Breast epithelium (tissue), 4 donors: ENCODE measurements at places on chromosomes 6 and 20. TPM values are rescaled to one million over a fixed set of nuclear protein-coding genes. Genes with fewer than 3 reads are reported as not detected.

The SMLR1 gene
- total RNA-seq = not detected

The PHACTR1 gene
- total RNA-seq = 4.6 TPM

The OPRM1 gene
- not detected for total RNA-seq

The EFCAB8 gene
- not detected for total RNA-seq

The SH3BGRL2 gene
- total RNA-seq = 50.9 TPM

The TRIM31 gene
- not detected for total RNA-seq

The CDH22 gene
- total RNA-seq = 0.66 TPM

The COL19A1 gene
- 0.15 TPM for total RNA-seq

The PAX1 gene
- not detected for total RNA-seq

The SYNE1 gene
- 95.7 TPM for total RNA-seq

The TMEM181 gene
- total RNA-seq = 28.5 TPM

The BANF2 gene
- not detected for total RNA-seq

The SLC2A10 gene
- total RNA-seq = 19.8 TPM

DNA sequence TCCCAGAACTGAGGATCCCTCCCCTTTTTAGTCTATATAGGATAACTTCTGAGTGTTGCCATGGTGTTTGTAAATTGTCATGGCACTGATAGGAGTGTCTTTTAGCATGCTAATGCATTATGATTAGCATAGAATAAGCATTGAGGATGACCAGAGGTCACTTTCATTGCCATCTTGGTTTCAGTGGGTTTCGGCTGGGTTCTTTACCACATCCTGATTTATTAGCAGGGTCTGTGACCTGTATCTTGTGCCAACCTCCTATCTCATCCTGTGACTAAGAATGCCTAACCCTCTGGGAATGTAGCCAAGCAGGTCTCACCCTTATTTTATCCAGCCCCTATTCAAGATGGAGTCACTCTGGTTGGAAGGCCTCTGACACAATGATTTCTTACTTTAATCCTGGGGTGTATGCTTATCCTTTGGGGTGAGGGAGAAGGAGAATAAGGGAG lies 19.6 kb downstream of the WFDC2 start:
- no peak for DNase-seq

GRCh38 chr20:19108155-19108554 lies 104.3 kb upstream of the SLC24A3 start:
- no peak for DNase-seq

DNA sequence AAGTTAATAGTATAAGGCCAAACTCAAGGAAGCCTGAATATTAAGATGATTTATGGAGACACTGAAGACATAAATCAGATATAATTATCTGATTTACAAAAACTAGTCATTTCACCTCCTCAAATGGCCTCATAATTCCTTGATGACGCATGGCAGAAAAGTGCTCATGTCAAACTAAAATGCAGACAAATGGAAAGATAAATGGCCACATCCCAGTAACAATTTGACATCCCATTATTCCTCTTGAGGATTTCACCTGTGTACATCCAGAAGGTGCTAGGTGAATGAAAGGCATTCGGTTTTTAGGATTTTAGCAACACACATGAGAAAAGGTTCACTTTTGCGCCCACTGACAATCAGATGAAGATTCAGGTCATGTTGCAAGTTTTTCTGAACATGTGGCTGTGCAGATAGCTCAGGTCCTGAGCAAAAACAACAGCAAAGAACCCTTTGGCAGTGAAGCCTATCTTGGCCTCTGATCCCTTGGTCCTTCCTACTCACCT lies 24.2 kb downstream of the SGK1 start:
- no peak for DNase-seq

DNA sequence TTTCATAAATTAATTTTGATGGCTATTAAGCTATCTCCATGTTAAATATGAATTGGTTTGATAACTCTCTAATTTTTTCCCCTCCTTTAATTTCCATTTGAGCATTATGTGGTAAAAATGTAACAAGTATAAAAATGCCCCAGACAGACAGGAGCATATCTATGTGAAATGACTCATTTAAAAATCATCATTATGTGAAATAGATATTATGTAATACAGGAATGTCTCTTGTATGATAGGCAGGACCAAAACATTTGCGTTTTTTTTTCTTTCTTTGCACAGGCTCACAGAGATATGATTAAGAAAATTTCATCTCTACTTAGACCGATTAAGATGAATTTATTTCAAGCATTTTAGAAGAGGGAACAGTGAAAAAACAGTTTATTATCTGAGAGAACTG lies 95.8 kb downstream of the AKAP7 start:
- no peak for DNase-seq

DNA sequence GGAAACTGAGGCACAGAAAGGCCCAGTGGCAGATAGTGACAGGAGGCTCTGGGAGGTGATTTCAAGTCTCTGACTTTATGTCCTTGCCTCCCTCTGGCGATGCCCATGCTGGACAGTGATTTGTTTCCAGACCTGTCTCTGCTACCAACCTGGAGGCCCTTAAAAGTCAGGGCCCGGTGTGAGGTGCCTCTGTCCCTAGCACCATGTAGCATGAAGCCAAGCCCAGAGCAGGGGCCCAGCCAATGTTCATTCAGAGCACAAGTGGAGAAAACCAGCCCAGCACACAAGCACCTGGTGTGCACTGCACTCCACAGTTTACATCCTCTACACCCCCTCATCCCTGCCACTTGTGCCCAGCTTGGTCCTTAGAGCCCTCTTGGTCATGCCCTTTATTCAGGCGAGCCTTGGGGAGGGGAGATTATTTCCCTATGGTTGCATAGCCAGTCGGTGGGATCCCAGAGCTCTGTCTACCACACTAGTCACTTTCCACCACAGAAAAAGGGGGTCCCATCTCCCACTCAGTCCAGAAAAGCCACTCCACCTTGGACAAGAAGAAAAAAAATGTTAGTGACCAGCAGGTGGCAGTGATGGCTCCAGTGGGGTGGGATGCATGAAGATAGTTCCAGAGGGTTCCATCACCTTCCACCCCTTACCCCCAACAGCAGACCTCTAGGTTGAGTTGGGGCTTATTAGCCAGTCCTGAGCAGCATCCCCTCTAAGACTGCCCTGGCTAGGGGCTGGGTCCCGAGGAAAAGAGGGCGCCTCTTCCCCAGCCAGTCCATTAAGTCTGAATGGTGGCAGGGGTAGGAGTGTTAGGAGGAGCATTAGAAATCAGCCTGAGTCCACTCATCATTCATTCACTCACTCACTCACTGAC lies 30.9 kb downstream of the KIAA1755 start:
- no peak for DNase-seq

- no peak for DNase-seq
These were observed 172.6 kb upstream of the KCNG1 start for GRCh38 chr20:51195419-51195901.

- DNase-seq = peak; percentile 71
These were observed 85.4 kb upstream of the GPR6 start for GRCh38 chr6:109892451-109893435.

GRCh38 chr6:98775205-98775604 lies 59.2 kb upstream of the POU3F2 start:
- DNase-seq = no peak

- no peak for DNase-seq
These were observed 12.2 kb upstream of the TRPC4AP start for GRCh38 chr20:35104685-35105295.

DNA sequence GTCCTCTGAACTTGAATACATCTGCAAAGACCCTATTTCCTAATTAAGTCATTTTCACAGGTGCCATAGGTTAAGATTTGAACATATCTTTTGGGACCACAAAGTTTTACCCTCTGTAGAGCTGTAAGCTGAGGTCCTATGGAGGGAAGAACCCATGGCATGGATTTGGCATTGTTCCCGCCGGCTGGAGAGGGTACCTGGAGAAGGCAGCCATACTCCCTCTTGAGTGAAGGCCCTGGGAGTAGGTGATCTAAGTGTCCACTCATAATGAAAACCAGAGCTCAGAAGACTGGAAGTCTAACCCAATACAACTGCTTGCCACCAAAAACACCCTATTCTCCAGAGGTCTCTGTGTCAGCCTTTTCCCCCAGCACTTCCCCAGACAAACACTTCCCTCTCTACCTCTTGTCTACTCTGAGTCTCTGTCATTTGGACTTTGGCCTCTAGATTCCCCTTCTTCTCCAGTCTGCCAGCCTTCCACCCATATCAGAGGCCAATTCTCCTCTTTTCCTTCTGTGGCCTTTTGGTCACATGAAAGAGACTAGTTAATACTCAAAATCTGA lies 363.9 kb downstream of the MAFB start:
- no peak for DNase-seq

DNA sequence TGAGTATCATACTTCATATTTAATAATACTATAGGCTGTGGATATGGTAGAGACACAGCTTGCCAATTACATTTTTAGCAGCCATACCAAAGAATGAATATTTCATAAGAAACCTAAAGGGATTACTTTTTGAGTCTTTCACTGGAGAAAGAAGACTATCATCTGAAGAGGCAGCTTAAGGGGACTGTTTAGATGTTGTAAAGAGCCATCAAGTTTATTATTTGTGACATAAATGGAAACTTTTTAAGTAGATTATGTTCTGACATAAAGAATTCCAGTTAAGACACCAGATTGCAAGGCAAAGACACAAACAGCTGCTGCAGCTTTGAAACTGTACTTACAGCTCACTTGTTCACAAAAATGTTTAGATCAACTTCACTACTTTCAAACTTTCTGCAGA lies 429.4 kb downstream of the TFAP2A start:
- DNase-seq = no peak

DNA sequence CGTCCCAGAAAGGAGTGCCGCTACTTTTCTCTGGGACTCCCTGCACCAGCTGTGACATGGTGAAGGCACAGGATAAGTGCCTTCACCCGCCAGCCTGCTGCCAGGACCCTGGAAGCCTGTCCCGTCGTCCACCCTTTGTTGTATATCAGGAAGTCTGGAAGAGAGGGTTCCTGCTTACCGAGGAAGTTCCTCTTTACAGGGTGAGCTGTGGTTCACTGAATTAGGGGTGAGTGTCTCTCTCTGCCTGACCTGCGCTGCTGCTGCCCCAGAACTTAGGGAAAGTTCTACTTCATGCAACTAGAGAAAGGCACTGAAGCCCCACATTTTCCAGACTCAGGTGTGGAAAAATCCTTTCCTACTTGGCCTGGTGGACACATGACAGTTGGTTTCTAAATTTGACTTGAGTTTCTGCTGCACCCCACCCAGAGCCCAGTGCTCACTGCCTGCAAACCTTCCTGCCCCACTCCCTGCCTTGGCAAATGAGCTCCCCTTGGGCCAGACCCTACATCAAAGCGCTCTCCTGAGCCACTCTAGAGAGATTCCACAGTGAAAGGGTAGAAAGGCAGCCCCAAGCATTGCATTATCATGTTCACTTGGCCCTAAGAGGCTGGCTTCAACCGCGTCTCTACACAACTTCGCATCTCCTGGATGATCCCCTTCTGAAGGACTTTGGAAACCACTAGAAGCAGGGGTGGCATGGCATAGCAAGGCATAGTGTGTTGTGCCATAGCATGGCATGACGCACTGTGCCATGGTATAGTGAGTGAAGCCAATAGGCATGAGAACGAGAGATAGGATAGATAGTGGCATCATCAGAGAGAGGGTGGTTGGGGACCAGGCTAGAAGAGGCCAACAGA lies 215.8 kb upstream of the CDYL start:
- no peak for DNase-seq

- no peak for DNase-seq
These were observed 322.3 kb upstream of the SULF2 start for GRCh38 chr20:48107560-48107959.
